ENCODE measurements at places on chromosomes 5 and 9.

GRCh38 chr5:54520438-54520846, 2.9 kb downstream of the SNX18 start:
- DNase-seq = no peak

DNA sequence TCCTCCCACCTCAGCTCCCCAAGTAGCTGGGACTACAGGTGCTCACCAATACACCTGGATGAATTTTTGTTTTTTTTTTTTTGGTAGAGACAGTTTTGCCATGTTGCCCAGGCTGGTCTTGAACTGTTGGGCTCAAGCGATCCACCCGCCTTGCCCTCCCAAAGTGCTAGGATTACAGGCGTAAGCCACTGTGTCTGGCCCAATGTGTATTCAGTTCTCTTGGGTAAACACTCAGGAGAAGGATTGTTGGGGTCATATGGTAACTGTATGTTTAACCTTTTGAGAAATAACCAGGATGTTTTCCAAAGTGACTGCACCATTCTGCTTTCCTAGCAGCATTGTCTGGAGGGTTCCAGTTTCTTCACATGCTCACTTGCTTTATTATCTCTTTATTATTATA, 67.4 kb downstream of the TNPO1 start:
- DNase-seq = no peak

GRCh38 chr5:81925981-81926380, 45.8 kb upstream of the ATG10 start:
- DNase-seq = no peak

- no peak for DNase-seq
These were observed 47.3 kb downstream of the SEC61B start for GRCh38 chr9:99269416-99269815.

- no peak for DNase-seq
These were observed 979 bp downstream of the PCDHGA12 start for GRCh38 chr5:141431286-141431685.

GRCh38 chr9:94533155-94533554, 21.7 kb upstream of the PCAT7 start:
- no peak for DNase-seq

DNA sequence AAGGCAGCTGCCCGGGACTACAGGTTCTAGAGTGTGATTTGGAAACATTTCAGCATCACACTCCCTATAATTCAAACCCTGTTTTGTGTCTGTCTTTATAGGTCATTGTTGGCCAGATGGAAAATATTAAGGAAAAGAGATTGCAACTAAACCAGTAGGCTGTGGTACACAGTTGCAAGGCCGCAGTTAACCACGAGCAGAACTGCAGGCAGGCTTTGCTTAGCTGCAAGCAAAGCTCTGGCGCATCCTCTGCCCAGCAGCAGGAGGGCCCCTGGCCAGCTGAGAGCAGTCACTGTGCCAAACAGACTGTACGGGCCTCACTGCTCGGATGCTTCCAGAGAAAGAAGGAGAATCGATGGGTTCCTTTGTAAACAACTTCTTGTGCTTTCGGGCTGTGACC, 204.5 kb downstream of the DENND1A start:
- no peak for DNase-seq

- DNase-seq = no peak
These were observed 60.3 kb upstream of the ADAMTS16 start for GRCh38 chr5:5079876-5080275.

- DNase-seq = no peak
These were observed 3.7 kb downstream of the HNRNPH1 start for GRCh38 chr5:179619776-179620175.

DNA sequence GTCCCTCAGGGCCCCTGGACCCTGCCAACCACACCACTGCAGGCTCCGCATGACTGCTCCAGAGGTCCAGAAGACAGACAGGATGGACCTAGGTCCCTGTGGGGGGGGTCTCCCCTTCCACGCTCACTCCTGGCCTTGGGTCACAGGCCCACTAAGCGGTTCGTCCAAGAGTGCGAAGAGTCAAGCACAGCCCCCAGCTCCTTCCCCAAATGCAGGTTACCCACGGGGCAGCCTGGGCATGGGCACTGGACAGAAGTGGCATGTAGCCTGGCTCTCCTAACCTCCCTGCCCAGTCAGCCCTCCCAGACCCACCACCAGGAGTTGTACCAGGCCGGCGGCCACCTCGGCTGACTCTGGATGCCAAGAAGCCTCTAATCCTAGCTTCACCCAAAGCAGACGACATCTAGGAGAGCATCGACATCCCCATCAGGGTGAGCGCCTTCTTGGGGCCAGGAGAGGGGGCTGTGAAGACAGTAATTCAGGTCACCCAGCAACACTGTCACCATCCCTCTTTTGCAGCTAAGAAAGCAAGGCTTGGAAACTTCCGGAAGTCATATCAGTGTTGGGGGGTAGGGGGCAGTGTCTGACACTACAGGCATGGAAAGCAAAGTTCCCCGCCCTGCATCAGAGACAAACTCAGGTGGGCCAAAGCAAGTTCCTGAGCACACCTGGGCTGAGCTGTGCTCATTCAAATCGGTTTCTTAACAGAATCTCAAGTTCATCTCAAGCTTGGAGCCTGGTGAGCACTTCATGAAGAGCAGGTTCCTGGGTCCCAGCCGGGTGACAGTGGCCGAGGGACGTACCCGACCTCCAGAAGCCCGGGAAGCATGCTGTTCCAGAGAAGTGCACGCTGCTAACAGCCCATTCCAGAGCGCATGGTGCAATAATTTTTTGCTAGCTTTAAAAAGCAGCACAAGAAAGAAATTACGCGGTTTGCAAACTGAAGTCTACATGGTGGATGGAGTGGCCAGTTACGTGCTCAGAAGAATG, 68.7 kb downstream of the SEMA4D start:
- no peak for DNase-seq

DNA sequence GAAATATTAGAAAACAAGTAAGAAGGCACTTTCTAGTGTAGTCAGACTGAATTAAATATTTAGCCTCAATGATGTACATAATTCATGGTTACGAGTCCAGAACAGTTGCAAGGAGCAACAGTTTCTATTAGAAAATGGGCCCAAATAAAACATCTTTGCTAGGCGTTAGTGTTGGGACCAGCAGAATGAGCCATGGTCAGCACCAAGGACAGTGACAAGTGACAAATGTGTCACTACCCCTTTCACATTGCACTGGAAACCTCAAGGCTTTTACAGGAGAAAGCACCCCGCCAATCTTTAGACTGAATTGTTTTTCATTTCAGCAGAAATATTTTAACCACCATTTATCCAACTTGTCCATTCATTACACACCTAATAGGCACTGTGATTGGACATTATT, 301.3 kb upstream of the ADCY2 start:
- DNase-seq = no peak

- no peak for DNase-seq
These were observed 29.6 kb downstream of the CDH10 start for GRCh38 chr5:24615159-24615558.

DNA sequence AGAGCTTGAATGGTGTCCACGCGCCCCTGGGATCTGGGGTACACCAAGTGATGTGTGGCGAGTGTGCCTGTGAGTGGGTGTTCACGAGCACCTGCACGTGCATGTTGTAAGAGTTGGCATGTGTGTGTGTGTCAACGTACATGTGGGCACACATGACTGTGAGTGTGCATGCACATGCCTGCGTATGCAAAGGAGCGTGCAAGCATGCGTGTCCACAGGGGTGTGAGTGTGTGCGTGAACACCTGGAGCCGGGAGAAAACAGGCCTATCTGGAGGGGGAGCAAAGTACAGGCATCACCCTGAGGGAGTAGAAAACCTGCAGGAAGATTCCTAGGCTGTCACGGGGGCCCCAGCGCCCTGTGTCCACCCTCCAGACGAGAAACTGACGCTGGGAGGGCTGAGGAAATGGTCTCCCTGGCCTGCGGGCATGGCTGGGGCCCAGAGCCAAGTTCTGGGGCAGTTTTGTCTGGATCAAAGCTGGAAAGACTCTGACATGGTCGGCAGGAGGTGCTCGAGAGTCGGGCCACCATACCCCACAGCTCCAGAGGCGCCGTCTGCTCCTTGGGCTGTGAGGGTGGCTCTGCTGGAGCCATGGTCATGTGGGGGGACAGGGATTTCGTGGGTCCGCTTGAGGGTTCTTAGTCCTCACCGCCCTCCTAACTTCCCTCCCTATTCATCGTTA, 31.8 kb downstream of the PTGES start:
- DNase-seq = no peak

DNA sequence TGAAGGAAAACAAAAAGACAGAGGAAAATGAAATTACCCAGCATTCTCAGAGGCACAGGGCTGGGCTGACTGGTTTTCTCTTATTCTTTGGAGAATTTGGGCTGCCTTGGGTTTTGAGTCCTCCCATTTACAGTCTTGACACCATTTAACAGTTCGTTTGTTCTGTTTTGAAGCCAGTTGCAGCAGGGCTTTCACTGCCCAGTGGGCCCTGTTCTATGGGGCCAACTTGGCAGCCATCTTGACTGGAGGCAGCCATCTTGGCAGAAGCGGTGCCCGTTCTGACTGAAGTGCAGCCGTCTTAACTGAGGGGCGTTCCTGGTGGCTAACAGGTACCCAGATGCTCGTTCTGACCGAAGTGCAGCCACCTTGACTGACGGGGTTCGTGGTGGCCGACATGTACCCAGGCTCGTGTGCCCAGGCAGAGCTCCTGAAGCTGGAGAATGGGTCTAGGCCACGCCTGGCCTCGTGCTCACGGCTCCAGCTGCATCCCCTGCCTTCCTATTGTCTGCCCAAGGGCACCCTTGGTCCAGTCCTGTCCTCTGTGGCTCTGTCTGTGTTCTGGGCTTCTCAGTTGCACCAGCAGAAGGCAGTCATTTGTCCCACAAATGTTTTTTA, 164.4 kb downstream of the GAPVD1 start:
- DNase-seq = no peak

- DNase-seq = no peak
These were observed 3.6 kb upstream of the AGPAT2 start for GRCh38 chr9:136690806-136691261.

DNA sequence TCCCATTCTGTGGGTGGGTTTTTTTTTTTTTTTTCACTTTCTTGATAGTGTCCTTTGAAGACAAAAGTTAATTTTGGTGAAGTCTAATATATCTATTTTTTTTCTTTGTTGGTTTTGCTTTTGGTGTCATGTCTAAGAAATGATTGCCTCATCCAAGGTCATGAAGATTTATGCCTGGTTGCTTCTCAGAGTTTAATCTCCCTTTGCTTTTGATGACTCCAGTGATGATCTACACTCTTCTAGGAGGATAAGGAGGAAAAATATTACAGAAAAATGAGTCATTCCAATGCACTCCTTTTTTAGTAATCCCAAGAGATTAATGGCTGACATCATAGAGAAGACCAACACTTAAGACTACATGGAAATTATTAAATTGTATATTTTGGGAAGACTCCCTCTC, 79.7 kb upstream of the ICE1 start:
- no peak for DNase-seq

DNA sequence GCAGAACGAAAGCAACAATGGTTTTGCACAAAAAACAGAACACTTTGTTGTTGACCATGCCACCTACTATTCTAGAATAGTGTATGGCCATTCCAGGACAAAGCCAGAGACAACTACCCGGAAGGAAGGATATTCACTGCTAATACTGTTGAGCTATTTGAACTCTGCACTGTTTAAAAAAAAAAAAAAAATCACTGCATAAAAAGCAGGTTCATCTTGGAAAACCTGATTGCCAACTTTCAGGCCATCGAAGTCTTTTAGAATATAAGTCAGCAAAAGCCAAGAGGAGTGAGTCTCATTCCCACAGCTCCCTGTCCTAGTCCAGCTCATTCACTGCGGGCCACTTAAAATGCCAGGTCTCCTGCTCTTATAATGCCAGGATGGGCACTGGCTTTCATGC, 4.0 kb downstream of the ENC1 start:
- no peak for DNase-seq

GRCh38 chr9:20670395-20670794, 13.7 kb upstream of the FOCAD start:
- no peak for DNase-seq

DNA sequence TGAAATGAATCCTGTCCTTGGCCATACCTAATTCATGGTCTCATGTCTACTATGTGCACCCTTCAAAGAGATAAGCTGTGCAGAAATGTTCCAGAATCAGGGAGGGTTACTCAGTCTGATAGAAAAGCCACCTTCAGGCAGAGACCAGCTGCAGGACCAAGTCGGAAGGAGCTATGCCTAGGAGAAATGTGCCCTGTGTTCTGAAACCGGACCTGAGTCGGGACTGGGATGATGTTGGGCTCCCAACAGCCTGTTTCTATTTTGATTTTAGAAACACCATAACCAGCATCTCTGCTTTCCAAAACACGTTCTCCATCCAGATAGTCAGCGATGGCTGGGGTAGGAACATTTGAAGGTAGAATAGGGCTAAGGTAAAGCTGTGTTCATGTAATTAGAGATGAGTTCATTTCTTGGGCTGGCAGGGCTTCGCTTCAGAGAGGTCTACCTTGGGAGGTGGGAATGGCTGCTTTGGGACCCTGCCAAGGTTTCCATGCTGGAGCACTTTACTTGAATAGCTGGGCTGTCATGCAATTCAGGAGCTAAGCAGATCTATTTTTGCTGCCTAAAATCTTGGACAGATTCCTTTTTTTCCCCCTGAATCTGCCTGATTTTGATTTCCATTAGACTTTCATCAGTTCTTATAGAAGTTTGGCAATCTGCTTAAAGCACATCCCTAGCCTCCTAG, 2.8 kb downstream of the ADCY2 start:
- DNase-seq = no peak

GRCh38 chr9:133691626-133692363, 46.4 kb downstream of the SARDH start:
- no peak for DNase-seq

- no peak for DNase-seq
These were observed 155.7 kb upstream of the EFNA5 start for GRCh38 chr5:107826311-107827000.

DNA sequence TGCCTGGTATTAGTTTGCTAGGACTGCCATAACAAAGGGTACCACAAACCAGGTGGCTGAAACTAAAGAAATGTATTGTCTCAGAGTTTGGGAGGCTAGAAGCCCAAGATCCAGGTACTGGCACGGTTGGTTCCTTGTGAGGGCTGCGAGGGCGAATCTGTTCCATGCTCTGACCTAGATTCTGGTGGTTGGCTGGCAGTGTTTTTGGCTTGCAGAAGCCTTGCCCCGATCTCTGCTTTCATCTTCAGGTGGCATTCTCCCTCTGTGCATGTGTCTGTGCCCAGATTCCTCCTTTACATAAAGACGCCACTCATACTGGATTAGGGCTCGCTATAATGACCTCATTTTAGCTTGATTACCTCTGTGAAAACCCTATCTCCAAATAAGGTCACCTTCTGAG, 36.7 kb downstream of the RAI14 start:
- no peak for DNase-seq

GRCh38 chr9:110047232-110047954, 160.6 kb downstream of the C9orf152 start:
- no peak for DNase-seq

DNA sequence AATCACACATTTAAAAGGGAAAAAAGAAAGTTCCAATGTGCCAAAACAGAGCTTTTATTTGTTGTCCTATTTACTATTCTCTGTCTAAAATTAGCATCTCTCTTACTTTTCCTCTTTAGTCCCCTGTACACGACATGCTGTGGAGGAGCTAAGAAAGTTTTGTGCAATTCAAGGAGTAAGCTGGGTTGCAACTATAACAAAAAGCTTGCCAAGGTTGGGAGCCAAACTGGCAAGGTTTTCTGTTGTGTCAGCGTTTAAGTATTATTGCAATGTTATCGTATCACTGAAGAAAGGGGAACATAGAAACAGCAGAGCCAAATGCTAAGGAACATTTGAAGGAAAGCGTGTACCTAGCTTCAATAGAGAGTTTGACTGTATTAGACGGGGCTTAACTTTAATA, 680.8 kb downstream of the CETN3 start:
- DNase-seq = no peak

GRCh38 chr5:56329652-56330051, 96.5 kb upstream of the ANKRD55 start:
- no peak for DNase-seq

GRCh38 chr5:157497875-157498611, 38.0 kb downstream of the NIPAL4 start:
- no peak for DNase-seq
